Fibroblast of upper back skin (primary cell): ENCODE measurements at places on chromosomes 2 and 18.

- DNase-seq: no peak
Observed at GRCh38 chr18:78144669-78145068, 834.9 kb upstream of the SALL3 start.

DNA sequence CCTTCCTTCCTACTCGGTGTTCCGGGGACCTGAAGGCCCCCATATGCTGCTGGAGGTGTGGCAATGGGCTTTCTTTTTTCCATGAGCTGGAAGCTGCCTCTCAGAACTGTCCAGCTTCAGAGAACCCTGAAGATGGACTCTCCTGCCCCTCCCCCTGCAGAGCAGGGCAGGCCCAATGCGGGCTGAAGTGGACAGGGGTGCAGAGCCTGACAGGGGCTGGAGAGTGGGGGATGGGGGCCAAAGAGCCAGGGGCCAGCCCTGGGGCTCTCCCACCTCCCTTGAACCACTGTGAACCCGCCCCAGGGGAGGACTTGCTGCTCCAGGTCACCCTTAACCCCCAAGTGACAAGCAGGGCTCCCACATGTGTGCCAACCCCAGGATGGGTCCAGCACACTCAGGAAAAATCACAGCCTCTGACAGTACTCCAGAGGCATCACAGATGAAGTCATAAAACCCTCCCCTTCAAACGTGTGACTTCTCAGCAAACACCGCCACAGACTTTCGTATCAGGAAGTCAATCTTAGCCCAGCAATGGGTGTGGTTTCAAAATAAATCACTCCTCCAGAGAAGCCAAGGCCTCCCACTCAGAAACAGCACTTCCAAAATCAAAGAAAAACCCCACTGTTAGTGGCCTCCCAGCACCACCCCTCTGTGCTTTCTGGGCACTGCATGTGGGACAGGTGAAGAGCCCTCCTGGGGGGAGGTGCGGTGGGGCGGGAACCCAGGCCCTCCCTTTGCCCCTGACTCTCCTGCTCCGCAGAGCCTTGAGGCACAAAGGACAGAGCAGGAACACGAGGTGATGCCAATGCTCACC lies 135.8 kb downstream of the HDAC4 start:
- DNase-seq: peak; percentile 81

GRCh38 chr2:106020032-106020431 lies 174.1 kb downstream of the UXS1 start:
- peak; percentile 14 for DNase-seq

GRCh38 chr2:187577310-187577709 lies 23.1 kb upstream of the TFPI start:
- no peak for DNase-seq

GRCh38 chr18:27772081-27772480 lies 404.8 kb downstream of the CDH2 start:
- DNase-seq: no peak

- peak; percentile 96 for DNase-seq
Observed at GRCh38 chr2:235263205-235264120, 230.4 kb upstream of the AGAP1 start.

DNA sequence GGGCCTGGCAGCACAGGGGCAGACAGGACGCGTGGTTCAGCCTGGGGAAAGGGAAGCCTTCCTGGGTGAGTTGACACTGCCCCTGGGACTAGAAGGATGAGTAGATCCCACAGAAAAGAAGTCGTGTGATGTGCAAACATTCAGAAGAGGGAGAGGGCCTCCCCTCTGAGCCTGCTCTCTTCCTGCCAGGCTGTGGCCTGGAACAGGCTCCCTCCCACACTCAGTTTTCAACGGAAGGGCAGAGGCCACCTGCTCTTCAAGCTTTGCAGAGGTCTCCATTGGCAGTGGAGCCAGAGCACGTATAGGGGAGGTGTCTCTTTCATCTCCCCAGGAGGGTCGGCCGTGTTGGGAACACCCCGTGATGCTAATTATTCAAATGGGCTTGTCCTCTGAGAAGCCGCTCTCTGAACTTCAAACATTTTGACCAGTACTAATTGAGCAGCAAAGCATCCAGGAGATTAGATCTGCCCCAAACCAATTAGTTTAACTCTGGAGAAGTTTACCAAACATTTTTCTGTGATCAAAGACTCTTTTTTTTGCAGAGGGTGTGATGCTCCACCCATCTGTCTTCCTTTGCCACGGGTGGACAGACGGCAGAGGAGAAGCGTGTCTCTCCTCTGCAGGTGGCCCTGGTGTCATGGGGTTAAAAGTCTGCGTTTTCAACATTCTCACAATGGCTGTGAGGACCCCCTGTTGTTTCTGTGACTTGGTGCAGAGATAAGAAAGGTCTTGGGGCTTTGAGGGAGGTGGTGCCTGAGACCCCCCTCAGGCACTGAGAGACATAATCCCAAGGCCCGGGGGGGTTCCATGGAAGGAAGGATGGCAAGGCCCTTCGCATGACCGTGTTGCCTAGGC lies 29.5 kb upstream of the ODC1 start:
- DNase-seq: no peak

- DNase-seq: no peak
Observed at GRCh38 chr2:19775838-19776237, 125.9 kb downstream of the TTC32 start.

DNA sequence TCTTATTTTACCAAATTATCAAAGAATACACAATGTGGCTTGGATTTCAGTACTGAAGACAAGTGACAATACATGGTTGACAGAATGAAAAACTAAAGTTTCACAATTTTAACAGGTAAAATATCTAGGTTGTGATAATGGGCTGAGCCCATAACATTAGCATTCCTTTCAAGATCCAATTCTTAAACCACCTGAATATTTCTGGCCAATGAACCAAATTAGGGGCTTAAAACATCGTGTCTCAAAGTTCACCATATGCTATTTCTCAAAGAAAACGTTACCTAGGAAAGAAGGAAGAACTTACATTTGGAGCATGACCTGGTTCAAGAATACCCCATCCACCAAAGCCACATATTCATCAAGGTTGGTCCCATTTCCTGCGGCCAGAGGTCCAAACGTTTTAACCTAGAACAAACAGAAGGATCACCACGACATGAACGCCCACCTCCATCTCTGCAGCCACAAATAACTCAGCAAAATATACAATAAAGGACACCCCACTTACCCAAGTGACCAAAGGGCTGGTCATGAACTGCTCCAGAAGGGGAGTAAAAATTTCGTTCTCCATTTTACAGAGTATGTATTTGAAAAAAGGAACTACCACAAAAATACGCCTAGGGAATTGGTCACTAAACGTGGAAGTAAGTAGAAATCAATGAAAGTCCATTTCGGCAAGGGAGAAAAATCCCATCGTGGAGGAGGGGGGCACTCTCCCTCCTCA lies 984 bp downstream of the CCDC88A start:
- no peak for DNase-seq

- DNase-seq: no peak
Observed at GRCh38 chr2:70822843-70823242, 2.4 kb upstream of the CLEC4F start.

- DNase-seq: peak; percentile 43
Observed at GRCh38 chr2:11703700-11704099, 33.7 kb upstream of the NTSR2 start.

- DNase-seq: no peak
Observed at GRCh38 chr2:225761396-225761795, 361.9 kb downstream of the NYAP2 start.

- peak; percentile 79 for DNase-seq
Observed at GRCh38 chr2:38581193-38582147, 21.3 kb downstream of the HNRNPLL start.

DNA sequence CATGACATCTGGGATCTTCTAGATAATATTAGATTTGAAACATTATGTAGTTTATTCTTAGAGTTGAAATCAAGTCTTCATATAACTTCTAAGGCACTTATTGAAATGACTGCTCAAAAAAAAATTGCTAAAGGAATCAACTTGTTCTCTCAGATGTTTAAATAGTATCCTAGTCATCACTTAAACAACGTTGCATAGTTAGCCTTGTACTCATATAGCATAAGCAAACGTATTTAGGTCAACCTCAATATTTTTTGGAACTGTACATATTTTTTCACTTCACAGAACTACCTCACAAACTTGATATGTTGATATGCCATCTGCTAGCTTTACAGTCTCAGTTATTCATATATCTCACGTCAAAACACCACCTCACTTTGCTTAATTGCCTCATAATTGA lies 47.1 kb upstream of the CREB1 start:
- peak; percentile 66 for DNase-seq

DNA sequence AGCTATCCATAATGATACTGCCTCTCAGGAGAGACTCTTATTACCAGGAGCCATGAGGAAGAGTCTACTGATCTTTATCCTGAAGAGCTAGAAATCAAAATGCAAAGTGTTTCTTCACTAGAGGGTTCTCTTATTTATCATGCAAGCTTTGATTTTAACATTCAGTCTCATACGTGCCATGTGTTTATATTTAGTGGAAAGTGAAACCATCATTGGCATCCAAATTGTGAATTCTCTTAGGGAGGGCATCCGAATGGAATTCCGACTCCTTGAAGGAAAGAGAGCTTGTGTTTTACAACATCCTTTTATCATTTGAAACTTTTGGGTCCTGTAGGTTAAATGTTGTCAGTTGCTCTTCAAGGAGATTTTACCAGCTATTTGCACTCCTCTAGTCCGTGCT lies 170.4 kb upstream of the SESTD1 start:
- DNase-seq: peak; percentile 40

GRCh38 chr2:45839508-45840251 lies 188.2 kb downstream of the PRKCE start:
- no peak for DNase-seq

- no peak for DNase-seq
Observed at GRCh38 chr2:182870227-182870626, 3.8 kb upstream of the FRZB start.

GRCh38 chr2:162210385-162210784 lies 32.9 kb downstream of the FAP start:
- DNase-seq: peak; percentile 17

GRCh38 chr2:31238126-31238905 lies 4.4 kb downstream of the EHD3 start:
- DNase-seq: no peak

GRCh38 chr18:48472610-48473009 lies 63.4 kb upstream of the ZBTB7C start:
- DNase-seq: peak; percentile 49

DNA sequence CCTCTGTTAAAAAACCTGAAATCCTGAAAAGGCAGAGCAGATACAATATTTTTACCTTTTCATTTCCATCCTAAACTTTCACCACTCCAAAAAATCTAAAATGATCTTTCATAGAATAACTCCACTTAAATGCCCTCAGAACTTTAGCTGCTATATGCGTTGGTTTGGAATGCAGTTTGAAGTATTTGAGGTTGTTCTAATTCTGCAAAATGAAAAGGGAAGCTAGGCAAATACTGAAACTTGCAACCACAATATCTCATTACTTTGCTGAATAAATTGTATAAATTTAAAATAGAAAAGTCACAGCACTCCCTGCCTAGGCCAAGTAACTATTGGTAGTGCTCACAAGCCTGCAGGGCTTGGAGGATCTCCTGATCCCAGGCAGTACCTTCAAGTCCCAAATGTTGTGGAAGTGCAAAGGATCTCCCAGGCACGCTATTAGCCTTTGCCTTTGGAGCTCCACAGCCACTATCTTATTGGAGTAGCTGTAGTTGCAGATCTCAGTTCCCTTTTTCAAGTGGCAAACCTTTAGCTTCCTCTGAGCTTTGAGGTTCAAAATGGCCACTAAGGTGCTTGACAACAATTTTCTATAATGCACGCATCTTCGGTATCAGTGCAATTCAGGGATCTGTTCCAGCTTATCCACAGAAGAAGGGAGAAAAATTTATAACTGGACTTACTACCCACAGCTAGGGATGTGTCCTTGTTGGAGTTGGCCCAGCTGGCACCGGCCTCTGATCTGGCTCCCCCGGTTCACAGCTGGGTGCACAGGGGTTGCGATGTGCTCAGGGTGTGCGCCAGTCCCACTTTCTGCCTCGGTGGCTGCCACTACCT lies 43.4 kb upstream of the ANKRD62 start:
- peak; percentile 55 for DNase-seq

DNA sequence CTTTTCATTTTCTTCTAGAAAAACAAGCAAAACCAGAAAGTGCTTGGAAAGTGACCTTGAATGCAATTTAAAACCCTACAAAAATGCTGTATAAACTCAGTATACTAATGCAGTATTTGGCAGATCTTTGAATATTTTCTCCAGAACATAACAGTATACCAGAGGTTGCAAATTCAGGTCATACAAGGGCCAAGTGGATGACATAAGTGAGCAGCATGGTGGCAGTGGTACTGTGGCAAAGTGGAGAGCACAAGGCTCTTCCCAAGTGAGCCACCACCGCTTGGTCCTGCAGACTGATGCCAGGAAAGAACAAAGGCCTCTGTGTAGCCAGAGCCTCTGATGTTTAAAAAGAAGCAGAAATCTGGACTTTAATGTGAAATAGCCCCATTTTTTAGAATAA lies 33.1 kb downstream of the METTL4 start:
- no peak for DNase-seq

GRCh38 chr2:78068808-78069207 lies 546.6 kb upstream of the LRRTM4 start:
- no peak for DNase-seq

GRCh38 chr18:59783138-59783537 lies 85.9 kb upstream of the CCBE1 start:
- peak; percentile 77 for DNase-seq

DNA sequence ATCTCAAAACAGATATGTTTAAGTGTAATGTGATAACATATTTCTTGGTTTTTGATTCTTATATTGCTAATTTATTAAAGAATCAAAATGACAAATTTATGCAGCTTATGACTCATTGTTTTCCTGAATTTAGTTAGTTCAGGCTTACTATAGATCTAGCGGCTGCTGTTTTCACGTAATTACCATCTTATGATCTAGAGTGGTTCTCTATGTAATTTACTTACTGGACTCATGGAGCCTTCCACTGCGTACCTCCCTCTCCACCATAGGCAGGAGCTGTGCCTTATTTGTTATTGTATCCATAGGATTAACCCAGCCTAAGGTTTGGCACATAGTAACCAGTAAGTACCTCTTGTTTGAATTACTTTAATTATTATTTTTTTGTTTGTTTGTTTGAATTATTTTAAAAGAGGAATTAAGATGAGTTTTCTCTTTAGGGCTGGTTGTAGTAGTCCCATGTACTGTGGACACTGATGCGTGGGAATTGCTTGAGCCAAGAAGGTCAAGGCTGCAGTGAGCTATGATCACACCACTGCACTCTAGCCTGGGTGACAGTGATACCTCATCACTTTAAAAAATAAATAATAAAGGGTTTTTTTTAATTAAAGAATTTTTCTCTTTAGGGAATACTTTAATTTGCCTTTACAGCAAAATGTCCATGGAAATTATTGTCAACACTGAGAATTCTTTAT lies 165.5 kb downstream of the PHLPP1 start:
- DNase-seq: no peak

DNA sequence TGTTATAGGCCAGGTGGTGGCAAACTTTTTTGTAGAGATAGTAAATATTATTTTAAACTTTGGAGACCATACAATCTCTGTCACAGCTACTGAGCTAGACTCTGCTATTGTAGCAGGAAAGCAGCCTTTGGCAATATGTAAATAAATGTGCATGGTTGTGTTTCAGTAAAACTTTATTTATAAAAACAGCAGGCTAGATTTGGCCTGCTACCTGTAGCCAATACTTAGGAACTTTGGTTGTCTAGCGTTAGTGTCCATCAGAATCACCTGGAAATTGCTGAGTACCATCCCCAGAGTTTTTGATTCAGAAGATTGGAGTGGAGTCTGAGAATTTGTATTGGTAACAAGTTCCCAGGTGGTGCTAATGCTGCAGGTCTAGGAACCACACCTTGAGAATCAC lies 23.8 kb upstream of the TNFRSF11A start:
- no peak for DNase-seq

- DNase-seq: peak; percentile 19
Observed at GRCh38 chr2:235229236-235229635, 264.6 kb upstream of the AGAP1 start.
